A673 (cell line): ENCODE measurements at places on chromosomes 16 and 17. TPM values are rescaled to one million over a fixed set of nuclear protein-coding genes. Genes with fewer than 3 reads are reported as not detected.

DNA sequence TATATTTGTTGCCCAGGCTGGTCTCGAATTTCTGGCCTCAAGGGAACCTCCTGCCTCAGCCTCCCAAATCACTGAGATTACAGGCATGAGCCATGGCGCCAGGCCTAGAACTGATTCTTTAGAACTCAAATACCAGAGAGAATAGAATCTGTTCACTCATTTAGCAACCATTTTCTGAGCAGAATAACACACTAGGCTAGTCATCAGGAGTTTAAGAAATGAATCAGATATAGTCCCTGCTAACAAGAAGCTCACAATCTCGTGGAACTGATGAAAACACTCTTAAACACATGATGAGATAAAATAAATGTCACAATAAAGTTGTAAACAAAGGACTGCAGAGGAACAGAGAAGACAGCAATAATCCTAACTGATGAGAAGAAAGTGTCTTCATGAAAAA is 55.8 kb upstream of the ADCY9 start:
- no peak for DNase-seq

TBC1D3L gene
- total RNA-seq: 5.4 and 6.4 TPM in 2 replicates

CDRT15L2 gene
- not detected in 2 replicates for total RNA-seq

GRCh38 chr16:31436221-31437045 is 6.2 kb downstream of the ZNF843 start:
- DNase-seq: no peak

TTYH2 gene
- 13.7 and 15.4 TPM in 2 replicates for total RNA-seq

- no peak for DNase-seq
Measured at GRCh38 chr17:75617218-75617617, 16.0 kb upstream of the SMIM5 start.

NDE1 gene
- 78.1 and 79.6 TPM in 2 replicates for total RNA-seq

GRCh38 chr16:27273330-27273669 is 4.7 kb upstream of the NSMCE1 start:
- no peak for DNase-seq

- DNase-seq: no peak
Measured at GRCh38 chr17:15169676-15170075, 95.5 kb downstream of the PMP22 start.

DNA sequence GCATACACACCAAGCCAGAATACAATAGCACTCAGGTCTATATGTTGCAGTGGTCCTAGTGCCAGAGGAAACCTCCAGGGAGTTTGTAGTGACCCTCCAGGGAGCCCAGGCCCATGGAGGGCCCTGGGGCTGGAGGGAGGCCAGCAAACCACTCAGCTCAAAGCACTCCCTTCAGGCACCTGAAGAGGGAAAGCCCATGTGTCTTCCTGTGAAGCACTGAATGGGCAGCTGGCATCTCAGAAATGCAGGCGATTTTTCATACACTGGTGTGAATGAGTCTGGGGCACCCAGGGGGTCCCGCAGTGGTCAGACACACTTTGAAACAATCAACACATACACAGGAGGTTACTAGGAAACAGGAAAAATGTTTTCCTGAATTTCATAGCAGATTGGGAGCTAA is 12.8 kb downstream of the TBC1D26 start:
- no peak for DNase-seq
